ENCODE measurements at places on chromosomes 2 and 18. TPM values are rescaled to one million over a fixed set of nuclear protein-coding genes. Genes with fewer than 3 reads are reported as not detected.

CCDC121 gene
- total RNA-seq, result 7.2 TPM

EML4 gene
- 26.0 TPM for total RNA-seq

GLB1L gene
- total RNA-seq, result 12.4 TPM

MOGAT1 gene
- total RNA-seq, result not detected

PROKR1 gene
- not detected for total RNA-seq

FRZB gene
- 11.8 TPM for total RNA-seq

FASTKD1 gene
- total RNA-seq, result 10.3 TPM

EGR4 gene
- not detected for total RNA-seq

CRYBA2 gene
- not detected for total RNA-seq

ELAC1 gene
- total RNA-seq, result 11.6 TPM

GRCh38 chr18:80010551-80010906, 22.2 kb upstream of the TXNL4A start:
- no peak overlapping the region for H3K27ac ChIP-seq
- no peaks in the 10 kb centered on the region for H3K4me1 ChIP-seq
- H3K36me3 ChIP-seq, result no peaks in the 10 kb centered on the region
- H3K4me3 ChIP-seq, result no peak overlapping the region
- H3K27me3 ChIP-seq, result no peaks in the 10 kb centered on the region

GRCh38 chr2:154233231-154233630, 361.5 kb downstream of the GALNT13 start:
- H3K27ac ChIP-seq, result no peak overlapping the region
- DNase-seq, result no peak
- no peaks in the 10 kb centered on the region for H3K36me3 ChIP-seq
- no peaks in the 10 kb centered on the region for H3K27me3 ChIP-seq
- no peaks in the 10 kb centered on the region for H3K4me1 ChIP-seq

DNA sequence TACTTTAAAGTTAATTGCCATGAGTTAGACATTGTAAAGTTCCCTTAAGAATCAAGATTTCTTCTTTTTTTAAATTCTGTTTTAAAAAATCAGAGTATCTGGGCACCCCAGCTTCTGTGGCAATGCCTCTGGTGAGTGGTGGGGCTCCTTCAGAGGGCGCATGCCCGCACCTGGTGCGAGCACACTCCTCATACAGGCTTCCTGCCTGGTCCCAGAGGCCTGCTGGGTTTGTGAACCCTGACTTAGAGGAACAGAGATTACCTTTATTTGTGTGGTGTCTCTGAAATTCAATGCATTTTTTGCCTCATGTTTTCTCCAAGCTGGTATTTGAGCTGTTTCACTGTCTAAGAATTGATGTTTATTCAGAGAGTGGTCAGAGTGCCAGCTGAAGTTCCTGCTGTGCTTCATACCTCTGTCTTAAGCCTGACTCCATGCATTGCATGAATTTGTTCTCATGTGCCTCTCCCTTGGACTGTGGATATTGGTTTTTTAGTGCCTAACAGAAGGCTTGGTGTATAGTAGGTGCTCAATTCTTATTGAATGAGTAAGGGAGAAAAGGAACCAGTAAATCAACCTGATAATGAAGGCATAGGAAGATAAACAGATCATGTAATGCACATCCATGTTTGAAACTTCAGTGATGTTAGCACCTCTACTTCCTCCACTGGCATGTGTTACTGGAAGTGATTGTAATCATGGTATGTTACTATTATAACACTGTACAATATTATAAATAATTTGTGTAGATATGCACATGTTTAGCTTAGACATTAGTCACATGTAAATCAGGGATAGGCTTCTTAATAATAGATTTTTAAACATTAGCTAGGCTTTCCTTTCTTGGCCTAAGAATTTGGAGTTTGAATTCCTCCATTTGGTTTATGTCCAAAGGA, 29.0 kb downstream of the PHLPP1 start:
- no peaks in the 10 kb centered on the region for H3K27me3 ChIP-seq
- no peaks in the 10 kb centered on the region for H3K36me3 ChIP-seq
- no peak for DNase-seq
- H3K4me3 ChIP-seq, result no peak overlapping the region
- peaks cover 12% of the 10 kb centered on the region for H3K4me1 ChIP-seq

DNA sequence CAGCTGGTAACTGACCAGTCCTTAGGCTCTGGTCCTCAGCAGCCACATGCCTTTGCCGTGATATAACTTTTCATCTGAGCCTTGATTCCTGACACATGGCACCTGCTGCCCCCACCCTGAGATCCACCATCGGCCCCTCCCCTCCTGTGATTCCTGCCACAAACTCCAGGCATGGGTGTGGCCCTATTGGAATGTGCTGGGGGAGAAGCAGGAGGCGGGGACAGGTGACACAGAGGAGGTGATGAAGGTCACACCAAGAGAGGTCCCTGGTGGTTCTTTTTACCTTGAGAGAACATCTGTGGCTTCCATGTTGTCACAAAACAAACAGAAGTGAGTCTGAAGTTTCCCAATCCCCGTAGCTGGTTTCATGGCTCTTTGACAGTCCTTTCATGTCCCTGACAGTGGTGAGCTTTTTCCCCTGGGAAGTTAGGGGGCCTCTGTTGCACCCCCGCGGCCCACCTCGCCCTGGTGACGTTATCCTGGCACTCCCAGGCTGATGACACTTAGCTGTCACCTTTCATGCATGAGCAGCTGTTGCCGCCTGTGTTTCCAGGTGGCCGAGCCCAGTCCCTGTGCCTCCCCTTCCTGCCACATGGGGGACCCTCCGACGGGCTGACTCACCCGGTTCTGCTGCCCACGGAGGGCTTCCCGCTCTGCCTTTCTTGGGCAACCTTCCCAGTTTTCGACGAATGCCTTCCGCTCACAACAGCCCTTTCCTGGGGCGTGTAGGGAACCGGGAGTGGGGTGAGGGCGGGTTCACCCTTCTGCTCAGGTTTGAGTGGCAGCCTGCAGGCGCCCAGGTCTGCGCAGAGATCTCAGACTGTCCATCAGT, 66.3 kb upstream of the GLI2 start:
- DNase-seq, result no peak
- no peak overlapping the region for H3K27ac ChIP-seq
- H3K27me3 ChIP-seq, result no peaks in the 10 kb centered on the region
- no peak overlapping the region for H3K4me3 ChIP-seq
- H3K36me3 ChIP-seq, result no peaks in the 10 kb centered on the region

GRCh38 chr2:182792441-182792840, 74.0 kb downstream of the FRZB start:
- no peak overlapping the region for H3K4me3 ChIP-seq
- no peaks in the 10 kb centered on the region for H3K36me3 ChIP-seq
- H3K27ac ChIP-seq, result no peak overlapping the region
- H3K4me1 ChIP-seq, result no peaks in the 10 kb centered on the region

DNA sequence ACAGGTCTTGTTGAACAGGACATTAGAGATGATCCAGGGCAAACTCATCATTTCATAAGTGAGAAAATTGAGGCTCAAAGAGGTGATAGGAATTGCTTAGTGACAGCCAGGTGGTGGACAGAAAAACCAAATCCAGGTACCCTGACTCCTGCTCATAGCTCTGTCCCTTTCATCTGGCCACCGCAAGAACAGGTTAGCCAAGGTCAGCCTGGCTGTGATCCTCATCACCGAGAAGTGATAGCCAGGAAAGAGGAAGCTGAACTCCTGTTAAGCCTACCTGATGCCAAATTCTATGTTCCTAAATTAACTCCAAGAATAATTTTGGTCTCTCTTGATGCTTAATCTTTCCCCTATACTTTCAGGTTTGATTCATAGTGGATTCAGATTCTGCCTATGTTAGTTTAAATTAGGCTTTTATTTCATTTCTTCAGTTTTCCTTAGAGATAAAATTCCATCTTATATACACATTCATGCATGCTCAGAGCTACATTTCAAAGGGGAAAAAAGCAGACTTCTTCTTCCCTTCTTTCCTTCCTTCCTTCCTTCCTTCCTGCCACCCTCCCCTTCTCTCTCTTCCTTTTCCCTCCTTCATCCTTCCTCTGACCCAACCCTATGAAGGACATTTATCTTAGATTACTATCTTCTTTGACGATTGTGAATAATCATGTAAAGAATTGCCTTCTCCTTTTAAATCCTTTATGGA, 17.3 kb upstream of the CRIM1 start:
- H3K27ac ChIP-seq, result no peak overlapping the region
- no peaks in the 10 kb centered on the region for H3K4me1 ChIP-seq
- H3K36me3 ChIP-seq, result no peaks in the 10 kb centered on the region
- no peak overlapping the region for H3K4me3 ChIP-seq
- no peaks in the 10 kb centered on the region for H3K27me3 ChIP-seq

DNA sequence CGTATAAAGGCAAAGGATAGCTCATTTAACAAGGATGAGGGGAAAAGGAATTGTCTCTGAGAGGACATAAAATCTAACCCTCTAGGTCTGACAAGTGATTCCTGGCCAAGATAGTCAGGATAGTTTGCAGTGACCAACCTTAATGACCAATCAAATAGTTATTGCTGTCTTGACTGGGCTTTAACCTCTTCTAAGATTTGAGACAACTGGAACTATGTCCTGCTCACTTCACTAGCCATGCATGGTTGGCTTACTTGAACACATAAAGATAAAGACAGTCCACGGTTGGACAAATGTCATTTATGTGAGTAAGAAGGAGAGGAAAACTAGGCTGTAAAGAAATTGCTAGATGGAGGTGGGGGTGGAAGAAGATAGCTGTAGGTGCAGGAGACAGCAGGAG, 53.8 kb downstream of the SCN1A start:
- no peak overlapping the region for H3K27ac ChIP-seq
- no peak overlapping the region for H3K4me3 ChIP-seq
- H3K4me1 ChIP-seq, result no peaks in the 10 kb centered on the region
- no peaks in the 10 kb centered on the region for H3K36me3 ChIP-seq
- no peaks in the 10 kb centered on the region for H3K27me3 ChIP-seq
- DNase-seq, result no peak

- no peak for DNase-seq
- no peaks in the 10 kb centered on the region for H3K27me3 ChIP-seq
- H3K4me3 ChIP-seq, result no peak overlapping the region
- H3K27ac ChIP-seq, result no peak overlapping the region
- H3K36me3 ChIP-seq, result no peaks in the 10 kb centered on the region
Observed at GRCh38 chr2:44962176-44962695, 20.7 kb downstream of the SIX3 start.

DNA sequence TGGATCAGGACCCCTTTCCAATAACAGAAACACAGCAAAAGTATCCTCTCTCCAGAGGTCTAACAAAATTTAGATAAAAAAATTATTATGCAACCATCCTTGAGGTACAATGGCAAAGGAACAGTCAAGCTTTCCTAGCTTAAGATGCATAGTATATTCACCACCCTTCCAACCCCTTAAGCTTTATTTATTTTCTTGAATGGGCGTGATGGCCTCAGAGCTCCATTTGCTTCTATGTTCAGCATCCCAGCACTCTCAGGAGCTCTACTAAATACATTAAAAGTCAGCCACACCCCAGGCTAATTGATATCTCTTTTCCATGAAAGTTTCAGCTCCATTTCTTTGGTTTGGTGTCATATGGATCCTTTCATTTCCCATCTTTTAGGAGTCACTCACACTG, 1335.2 kb upstream of the ZEB2 start:
- no peaks in the 10 kb centered on the region for H3K36me3 ChIP-seq
- H3K4me1 ChIP-seq, result no peaks in the 10 kb centered on the region
- no peak for DNase-seq
- no peak overlapping the region for H3K4me3 ChIP-seq
- H3K27me3 ChIP-seq, result no peaks in the 10 kb centered on the region

GRCh38 chr2:42769583-42770287, 5.8 kb upstream of the OXER1 start:
- H3K4me1 ChIP-seq, result no peaks in the 10 kb centered on the region
- H3K27me3 ChIP-seq, result no peaks in the 10 kb centered on the region
- H3K36me3 ChIP-seq, result no peaks in the 10 kb centered on the region
- H3K27ac ChIP-seq, result no peak overlapping the region

DNA sequence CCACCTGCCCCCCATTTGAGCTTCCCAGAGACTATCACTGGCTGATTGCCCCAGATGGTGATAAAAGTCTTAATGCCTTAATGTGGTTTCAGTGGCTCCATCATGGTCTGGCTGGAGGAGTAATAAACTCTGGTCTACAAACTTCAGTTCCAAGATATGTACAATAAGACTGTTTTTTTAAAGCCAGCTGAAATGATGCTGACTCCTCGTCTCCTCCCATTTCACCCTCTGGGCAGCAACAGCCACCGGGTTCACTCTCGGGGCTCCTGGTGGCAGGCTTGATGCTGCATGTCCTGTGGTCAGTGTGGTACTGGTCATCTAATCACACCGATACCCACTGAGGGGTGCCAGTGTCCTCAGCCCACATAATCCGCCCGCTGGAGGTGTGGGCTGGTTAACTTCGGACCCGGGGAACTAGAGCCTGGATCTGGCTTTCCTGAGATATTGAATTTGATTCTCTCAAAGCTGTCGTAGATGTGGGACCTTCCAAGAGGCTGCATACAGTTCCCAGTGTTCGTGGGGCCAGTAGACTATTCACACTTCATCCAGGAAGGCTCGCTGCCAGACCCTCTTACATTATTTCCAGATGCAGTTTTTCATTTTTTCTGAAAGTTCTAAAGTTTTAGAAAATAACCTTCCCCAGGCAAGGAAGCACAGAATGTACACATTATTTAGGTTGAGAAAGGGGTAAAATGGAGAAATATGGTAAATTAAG, 95.3 kb downstream of the GALR1 start:
- H3K27ac ChIP-seq, result no peak overlapping the region
- no peaks in the 10 kb centered on the region for H3K36me3 ChIP-seq
- no peaks in the 10 kb centered on the region for H3K4me1 ChIP-seq
- no peak overlapping the region for H3K4me3 ChIP-seq
- no peak for DNase-seq

- H3K4me1 ChIP-seq, result peaks cover 16% of the 10 kb centered on the region
- H3K27me3 ChIP-seq, result no peaks in the 10 kb centered on the region
- no peak overlapping the region for H3K4me3 ChIP-seq
- no peaks in the 10 kb centered on the region for H3K36me3 ChIP-seq
- no peak overlapping the region for H3K27ac ChIP-seq
Observed at GRCh38 chr2:238731961-238732360, 115.9 kb upstream of the TWIST2 start.

DNA sequence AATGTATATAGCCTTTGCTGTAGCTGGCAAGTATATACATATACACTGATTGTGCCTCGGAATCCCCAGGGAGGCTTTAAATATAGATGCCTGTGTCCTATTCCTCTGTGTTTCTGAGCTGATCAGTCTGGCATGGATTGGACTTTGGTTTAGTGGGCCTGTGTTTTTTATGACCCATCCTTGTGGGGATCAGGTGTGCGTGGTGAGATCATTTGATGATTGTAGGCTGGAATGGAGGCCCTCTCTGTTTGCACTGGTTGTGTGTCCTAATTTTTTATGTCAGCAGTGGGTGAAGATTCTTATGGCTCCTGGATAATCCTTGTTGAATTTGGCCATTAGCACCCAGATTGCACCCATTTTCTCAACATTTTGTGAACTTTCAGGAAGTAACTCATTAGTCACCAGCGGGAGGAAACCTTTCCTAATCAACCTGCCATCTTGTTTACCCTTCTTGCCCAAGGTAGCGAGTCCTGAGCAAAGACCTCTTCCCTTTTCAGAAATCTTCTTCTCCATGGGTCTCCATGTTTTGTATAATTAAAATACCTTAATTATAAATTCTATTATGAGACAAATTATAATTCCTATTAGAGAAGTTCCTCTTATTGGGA, 75.8 kb downstream of the UGGT1 start:
- H3K4me3 ChIP-seq, result no peak overlapping the region
- DNase-seq, result no peak
- no peaks in the 10 kb centered on the region for H3K4me1 ChIP-seq
- peaks cover 85% of the 10 kb centered on the region for H3K36me3 ChIP-seq
